ENCODE measurements at places on chromosomes 2 and 18.

GRCh38 chr2:144701259-144701658 lies 181.3 kb upstream of the ZEB2 start:
- no peak for DNase-seq

- DNase-seq = no peak
Measured at GRCh38 chr2:140657657-140658056, 1473.2 kb downstream of the LRP1B start.

DNA sequence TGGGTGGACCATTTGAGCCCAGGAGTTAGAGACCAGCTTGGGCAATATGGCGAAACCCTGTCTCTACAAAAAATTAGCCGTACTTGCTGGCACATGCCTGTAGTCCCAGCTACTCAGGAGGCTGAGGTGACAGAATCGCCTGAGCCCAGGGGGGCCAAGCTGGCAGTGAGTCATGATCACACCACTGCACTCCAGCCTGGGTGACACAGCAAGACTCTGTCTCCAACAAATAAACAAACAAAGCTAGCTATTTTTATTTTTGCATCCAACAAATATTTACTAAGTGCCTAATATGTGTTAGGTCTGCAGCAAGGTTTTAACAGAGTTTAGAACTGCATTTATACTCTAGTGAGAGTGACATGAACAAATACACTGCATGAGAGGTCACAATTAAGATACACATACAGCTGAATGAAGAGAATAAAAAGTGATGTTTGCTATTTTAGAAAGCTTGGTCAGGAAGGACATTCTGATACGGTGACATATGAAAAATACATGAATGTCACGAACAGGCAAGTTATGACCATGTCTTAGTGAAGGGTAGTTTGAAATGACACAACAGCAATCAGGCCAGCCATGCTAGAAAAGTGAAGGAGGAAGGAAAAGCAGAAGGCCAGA lies 83.2 kb upstream of the FRZB start:
- DNase-seq = no peak

DNA sequence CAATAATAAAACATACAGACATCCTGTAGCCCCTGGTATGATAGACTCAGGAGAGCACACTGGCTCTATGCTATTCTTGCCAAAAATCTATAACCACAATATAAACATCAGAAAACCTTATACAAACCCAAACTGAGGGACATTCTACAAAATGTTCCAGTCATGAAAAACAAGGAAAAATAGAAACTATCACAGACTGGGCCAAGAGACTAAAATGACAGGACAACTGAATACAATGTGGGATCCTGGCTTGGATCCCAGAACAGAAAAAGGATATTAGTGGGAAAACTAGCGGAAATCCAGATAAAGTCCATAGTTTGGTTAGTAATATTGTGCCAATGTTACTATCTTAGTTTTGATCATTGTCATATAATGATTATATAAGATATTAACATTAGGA lies 29.6 kb upstream of the EPAS1 start:
- no peak for DNase-seq

- no peak for DNase-seq
Measured at GRCh38 chr2:158815166-158815565, 20.0 kb downstream of the DAPL1 start.

GRCh38 chr18:48694295-48694694 lies 155.5 kb downstream of the CTIF start:
- DNase-seq = no peak

DNA sequence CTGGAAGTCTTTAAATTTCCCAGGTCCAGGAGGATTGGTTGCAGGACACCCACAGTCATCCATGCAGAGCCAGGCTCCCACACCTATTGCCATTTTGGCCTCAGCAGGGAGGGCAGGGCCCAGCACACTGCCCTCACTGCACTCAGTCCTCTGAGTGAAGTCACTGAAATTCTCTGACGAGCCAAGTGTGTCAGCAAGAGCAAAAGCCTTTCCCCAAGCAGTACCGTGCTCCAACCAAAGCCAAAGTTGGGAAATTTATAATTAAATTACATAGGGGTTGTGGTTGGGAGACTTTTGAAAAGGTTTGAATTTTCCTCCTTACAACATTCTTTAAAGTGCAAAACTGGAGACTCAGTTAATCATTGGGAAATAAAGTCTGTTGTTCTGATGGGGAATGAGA lies 98.5 kb upstream of the CD226 start:
- no peak for DNase-seq

DNA sequence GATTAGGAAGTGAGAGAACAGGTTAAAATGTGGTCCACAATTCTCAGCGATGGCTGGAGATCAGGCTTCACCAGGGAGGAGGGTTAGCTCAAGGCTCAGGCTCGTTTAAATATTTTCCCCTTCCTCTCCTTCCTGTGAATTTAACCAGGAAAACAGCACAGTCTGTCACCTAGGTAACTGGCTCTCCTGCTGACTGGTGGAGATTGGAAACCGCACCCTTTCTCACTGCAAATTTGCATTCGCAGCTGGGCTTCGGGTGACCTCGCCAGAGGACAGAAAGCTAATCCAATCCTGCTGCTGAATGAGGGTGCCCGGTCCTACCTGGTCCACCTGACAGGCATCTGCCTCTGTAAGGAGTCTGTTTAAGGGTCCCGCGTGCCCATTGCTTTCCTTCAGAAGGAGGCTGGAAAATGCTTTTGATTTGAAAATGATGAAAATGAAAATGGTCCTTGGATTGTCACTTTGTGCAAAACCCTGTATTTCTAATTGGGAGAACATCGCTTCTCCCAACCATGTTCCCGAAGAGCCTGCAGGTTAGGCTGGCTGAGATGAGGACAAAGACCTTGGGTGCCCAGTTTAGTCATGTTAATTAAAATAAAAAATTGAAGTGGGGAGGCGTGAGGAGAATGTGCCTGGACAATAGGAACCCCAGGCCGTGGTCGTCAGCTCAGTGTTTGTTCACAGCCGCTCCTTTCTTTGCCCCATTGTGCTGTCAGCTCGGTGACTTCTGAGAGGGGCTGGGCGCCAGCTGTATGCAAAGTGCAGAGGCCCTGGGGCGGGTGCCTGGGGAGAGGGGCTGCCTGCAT lies 43.4 kb upstream of the MTCL1 start:
- DNase-seq = no peak

DNA sequence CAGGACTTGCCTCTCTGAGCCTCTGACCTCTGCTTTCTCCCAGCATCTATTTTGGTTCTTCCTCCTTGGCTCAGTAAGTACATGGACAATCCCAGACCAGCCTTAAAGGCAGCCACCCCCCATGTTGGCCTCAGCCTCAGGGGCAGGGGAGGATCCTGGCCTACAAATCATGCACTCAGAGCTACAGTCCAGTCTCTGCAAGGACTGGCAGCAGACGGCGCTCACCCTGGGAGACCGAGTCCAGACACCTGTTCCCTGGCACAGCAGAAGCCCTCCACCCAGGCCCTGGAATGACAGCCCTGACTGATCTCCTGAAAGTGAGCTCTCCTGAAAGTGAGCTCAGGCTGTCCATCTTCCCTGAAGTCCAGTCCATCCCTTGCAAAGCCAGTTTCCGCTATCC lies 25.7 kb upstream of the PTPN4 start:
- DNase-seq = no peak

- no peak for DNase-seq
Measured at GRCh38 chr2:76280686-76281085, 570.0 kb upstream of the GCFC2 start.

DNA sequence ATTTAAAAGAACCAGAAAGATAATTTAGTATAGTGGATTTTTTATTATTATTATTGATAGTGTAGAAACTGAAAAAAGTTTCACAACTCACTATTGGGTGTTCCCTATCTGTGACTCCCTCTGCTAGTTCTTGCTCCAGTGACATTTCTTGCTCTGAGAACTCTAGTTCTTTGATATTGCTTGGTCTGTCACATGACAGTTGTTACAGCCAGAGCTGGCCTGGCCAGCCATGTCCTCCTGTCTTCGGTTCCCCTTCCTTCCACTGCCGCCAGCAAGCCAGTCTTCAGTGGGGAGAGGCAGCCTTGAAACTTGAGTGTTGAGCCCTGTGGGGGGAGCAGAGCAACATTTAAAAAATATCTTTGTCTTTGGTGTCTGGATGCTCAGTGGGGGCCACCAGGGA lies 7.6 kb upstream of the THOC1 start:
- no peak for DNase-seq

- DNase-seq = no peak
Measured at GRCh38 chr2:71498261-71498701, 44.9 kb downstream of the DYSF start.

DNA sequence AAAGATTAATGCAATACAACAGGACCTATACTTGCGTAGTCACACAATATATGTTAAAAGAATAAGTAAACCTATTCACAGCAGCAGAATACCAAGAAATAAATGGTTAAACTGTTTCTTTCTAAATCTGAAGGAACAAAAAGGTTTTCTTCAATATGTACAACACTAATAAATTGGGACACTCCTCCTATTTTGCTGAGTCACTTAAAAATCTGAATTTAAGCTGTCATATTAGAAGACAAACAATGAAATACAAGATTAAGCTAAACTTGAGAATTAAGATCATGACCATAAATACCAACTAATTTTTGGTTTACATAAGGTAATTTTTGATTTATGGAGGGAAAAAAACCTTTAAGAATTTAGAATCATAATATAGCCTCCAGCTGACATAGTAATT lies 92.8 kb downstream of the ARHGEF33 start:
- no peak for DNase-seq

GRCh38 chr2:289362-290089 lies 1.6 kb upstream of the ALKAL2 start:
- DNase-seq = no peak

DNA sequence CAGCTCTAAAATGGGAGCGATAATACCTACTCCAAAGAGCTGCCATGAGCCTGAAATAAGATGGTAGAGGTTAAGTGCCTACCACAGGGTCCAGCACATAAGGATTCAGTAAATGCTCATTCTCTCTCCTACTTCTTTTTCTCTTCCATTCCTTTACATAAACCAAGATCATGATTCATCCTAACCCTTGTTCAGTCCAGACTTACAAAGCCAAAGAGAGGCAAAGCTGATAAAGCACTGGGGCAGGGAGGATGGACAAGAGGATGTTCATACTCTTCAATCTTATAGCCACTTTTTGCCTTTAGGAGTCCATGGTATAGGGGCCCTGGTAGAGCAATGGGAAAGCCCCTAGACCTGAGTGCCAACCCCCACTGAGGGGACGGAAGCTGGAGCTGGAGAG lies 75.6 kb upstream of the PKDCC start:
- no peak for DNase-seq

- no peak for DNase-seq
Measured at GRCh38 chr18:13101659-13102197, 110.6 kb downstream of the CEP192 start.

DNA sequence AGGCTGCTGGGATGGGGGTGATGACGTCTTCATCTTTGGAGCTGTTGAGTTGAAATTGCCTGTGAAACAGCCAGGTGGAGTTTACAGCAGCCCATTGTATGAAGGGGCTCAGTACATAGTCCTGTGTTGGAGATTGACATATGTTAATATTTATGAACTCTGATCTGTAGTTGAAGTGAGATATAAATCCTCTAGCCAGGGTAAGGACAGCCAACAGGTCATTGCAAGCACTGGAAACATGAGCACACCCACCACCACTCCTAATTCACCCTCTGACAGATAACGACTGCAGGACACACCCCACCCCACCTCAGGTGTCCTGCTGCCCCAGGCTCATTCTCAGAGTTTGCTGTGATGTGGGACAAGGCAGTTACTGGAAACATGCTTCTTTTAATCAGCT lies 112.4 kb upstream of the TRIB2 start:
- DNase-seq = no peak

GRCh38 chr2:241123816-241124536 lies 21.9 kb upstream of the MTERF4 start:
- peak; percentile 22 for DNase-seq

DNA sequence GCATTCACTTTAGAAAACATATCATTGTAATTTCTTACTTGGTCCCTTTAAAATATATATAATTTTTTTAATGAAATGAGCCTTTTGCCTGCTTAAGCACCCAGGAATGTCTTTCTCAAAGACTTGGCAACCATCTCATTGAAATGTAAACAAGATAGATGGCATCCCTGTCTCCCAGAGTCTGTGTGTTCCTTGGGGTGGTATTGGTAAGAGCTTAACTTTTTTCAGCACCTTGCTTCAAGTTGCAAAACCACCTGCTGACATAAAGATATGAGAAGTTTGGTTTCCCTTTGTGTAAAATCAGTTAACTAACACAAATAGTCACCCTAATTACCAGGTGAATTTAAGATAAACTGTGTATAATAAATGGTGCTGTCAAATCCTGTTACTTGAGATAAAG lies 266.9 kb downstream of the DSC3 start:
- DNase-seq = no peak

- no peak for DNase-seq
Measured at GRCh38 chr2:177598326-177599138, 206.0 kb downstream of the AGPS start.

- no peak for DNase-seq
Measured at GRCh38 chr18:36127836-36128529, 1.2 kb downstream of the SLC39A6 start.

- DNase-seq = no peak
Measured at GRCh38 chr2:133591164-133591563, 22.9 kb upstream of the NCKAP5 start.

DNA sequence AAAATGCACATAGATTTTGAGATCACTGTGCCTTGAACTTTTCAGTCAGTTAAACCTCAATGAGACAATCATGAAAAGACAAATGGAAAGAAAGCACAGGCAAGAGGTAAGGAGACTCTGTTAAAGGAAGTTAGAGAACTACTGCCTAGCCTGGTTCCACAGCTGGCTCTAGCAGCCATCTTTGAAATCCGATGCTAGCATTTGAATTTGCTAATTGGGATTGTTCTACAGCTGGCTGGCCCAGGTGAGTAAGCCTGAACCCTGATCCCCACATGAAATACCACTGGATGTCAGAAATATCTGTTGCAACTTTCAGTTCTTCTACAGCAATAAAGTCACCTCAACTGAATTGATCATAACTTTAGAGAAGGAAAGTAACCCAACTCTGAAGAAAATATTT lies 315.2 kb upstream of the CHAC2 start:
- DNase-seq = no peak

GRCh38 chr2:184030245-184030644 lies 568.1 kb upstream of the ZNF804A start:
- no peak for DNase-seq

- no peak for DNase-seq
Measured at GRCh38 chr2:224817676-224818075, 101.5 kb upstream of the CCDC195 start.

GRCh38 chr2:191321861-191322662 lies 76.9 kb downstream of the MYO1B start:
- DNase-seq = peak; percentile 20

GRCh38 chr2:234650911-234651310 lies 154.0 kb upstream of the ARL4C start:
- no peak for DNase-seq

- no peak for DNase-seq
Measured at GRCh38 chr2:55106148-55106547, 55.9 kb upstream of the RTN4 start.

DNA sequence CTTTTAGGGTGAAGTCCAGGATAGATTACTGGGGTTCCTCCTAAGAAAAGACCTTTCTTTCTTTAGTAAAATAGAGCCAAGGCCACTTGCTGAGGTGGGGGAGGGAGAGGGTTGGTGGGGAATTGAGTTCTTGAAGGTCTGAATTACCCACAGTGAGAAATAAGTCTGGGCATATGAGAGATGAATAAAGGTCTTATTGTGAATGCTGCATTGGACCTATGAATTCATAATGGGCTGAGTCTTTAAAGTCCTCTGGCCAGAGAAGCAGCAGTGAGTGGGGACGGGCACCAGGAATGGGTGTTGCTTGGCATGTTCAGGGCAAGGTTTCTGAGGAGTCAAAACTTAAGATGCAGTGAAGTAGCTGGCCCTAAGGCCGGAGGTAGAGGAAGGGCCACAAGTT lies 10.5 kb downstream of the MAPRE3 start:
- no peak for DNase-seq
